ENCODE measurements at places on chromosomes 12 and 14.
A peak's percentile ranks its signal among the peaks of the same experiment; 100 is the strongest.

DNA sequence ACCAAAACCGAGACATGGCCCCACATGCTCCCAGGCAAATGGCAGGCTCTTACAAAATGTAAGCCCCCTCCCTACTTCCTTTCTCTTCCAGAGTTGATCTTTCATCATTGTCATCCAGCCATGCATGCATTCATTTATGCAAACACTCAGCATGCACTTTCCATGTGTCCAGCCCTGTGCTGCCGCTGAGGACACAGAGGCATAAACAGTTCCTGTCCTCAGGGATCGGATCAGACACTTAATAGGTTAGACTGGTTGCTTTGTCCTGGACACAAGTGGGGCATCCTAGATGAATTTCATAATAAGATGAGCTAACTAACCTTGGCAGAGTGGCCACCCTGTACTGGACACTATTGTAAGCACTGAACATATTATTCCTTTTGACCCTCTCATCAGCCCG is 23.1 kb downstream of the PRIMA1 start:
- DNase-seq: no peak

GRCh38 chr12:6996040-6996441 is 22.2 kb downstream of the LPCAT3 start:
- peak; percentile 41 for DNase-seq

DNA sequence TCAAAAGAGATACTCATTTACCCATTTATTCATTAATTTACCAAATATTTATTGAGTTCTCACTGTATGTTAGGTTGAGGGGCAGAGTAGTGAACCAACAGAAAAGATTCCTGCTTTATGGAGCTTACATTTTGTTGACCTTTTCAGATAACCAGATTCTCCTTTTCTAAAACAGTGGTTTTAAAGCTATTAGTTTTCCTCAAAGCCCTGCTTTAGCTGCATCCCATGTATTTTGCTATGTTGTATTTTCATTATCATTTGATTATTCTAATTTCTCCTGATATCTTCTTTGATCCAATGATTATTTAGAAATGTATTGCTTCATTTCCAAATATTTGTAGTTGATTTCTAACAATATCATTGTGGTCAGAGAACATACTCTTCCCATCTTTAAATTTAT is 53.6 kb downstream of the EML1 start:
- DNase-seq: no peak

DNA sequence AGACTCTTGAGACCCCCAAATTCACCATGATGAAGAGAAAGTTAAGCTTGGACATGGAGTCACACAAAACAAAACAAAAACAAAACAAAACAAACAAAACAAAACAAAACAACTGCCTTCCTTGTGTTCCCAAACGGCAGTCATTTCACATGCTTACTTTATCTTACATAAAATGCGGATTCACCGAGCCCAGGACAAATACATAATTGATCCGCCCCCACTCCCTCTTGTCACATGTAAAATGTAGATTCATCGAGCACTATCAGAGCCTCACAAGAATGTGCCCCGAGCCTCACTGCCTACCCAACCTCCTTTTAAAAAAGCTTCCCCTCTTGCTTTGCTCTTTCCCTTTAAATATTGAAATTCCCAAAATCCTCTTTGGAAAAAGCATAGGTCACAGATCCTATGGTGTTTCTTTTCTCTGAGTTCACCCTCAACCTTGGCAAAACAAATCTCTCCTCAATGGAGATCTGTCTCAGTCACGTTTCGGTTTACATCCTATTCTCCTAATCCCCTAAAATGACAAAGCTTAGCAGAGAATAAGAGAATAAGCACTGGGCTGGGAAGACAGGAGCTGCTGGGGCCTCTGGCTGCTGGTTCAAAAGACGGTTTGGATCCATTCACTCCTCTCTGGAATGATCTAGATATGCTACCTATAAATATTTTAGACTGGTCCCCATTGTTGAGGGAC is 83.7 kb downstream of the NINJ2 start:
- no peak for DNase-seq

- DNase-seq: peak; percentile 18
Measured at GRCh38 chr12:62900686-62901272, 34.2 kb downstream of the PPM1H start.

DNA sequence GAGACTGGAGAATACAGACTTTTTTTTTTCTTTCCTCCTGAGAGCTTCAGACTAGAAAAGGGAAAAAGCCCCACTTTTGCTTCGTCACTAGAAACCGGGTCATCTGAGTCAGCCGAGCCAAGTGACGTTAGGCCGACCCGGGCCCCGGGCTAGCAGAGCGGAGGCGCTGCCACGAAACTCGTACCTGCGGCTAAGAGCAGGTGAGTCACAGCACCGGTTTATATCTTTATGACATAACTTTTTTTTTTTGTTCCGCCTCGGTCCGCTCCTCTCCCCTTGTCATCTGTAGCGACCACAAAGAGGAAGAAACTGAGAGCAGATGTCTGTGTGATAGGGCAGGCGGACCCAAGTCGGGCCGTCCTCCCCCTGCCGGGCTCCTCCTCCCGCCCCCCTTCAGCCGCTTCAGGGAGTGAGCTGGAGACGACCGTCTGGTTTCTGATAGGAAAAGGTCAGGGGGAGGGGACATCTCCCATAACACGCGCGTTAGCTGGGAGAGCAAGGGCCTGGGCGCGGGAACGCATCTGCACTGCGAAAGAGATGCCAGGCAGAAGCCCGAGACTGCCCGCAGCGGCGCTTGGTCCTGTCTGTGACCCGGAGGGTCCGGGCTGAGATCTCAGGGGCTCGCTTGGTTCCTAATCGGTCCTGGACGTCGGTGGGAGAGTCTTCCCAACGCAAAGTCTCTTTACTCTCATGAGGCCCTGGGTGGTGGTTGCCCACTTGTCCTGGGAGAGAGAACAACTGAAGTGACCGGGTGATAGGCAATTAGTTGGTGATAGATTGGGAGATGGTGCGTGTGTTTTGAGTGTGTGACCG is 586 bp downstream of the TTC6 start:
- DNase-seq: no peak

- DNase-seq: no peak
Measured at GRCh38 chr12:65280306-65280705, 1.8 kb downstream of the MSRB3 start.
